ENCODE measurements at places on chromosomes 1 and 21. TPM values are rescaled to one million over a fixed set of nuclear protein-coding genes. Genes with fewer than 3 reads are reported as not detected.

DNA sequence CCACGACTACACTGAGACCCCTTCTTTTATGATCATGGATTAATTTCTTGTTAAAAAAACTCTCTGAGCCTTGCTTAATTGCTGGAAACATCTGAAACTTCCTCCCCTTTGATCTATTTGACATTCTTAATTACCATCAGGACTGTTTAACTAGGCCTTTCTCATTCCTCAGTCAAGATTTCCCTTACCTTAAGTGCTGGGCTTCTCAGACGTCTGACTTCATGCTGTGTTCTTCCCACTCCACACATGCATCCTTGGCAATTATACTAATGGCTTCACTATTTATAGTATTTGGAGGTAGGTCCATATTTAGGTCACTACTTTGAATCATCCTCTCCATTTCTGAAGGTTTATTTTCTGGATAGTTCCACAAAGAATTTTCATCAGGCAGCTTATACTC lies 341.3 kb upstream of the TMPRSS15 start:
- no peak for DNase-seq

- no peak for DNase-seq
Measured at GRCh38 chr1:208446271-208446691, 202.1 kb upstream of the PLXNA2 start.

- DNase-seq, result no peak
Measured at GRCh38 chr1:220001095-220001501, 45.2 kb downstream of the EPRS1 start.

- no peak for DNase-seq
Measured at GRCh38 chr1:56576880-56577405, 2.4 kb downstream of the PLPP3 start.

GRCh38 chr1:42806593-42806992 lies 10.3 kb upstream of the ERMAP start:
- DNase-seq, result no peak

- DNase-seq, result no peak
Measured at GRCh38 chr1:54686155-54686554, 29.5 kb upstream of the TTC4 start.

DNA sequence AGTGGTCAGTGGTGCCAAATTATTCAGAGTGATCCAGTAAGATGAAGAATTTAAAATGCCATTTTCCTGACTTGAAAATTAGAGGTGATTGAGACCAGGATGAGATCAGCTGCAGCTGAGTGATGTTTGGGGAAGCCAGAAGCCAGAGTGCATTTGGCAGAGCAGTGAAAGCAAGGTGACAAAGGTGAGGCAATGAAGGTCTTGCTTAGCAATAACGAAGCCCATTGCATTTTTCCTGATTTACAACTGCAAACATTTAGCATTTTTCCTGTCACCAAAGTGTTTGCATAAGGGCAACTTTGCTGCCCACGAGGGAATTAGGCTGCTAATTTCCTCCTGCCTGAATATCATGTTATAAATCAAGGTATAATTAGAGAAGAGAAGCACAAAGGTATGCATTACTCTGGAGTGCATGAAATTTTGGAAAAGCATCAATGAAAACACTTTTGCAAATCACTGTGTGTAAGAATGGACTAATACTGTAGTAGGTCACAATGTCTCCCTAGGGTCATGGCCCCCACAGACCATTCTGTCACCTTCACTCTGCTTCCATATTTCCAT lies 188.2 kb upstream of the LYPLAL1 start:
- no peak for DNase-seq

- no peak for DNase-seq
Measured at GRCh38 chr1:11485191-11485590, 6.2 kb downstream of the DISP3 start.

- DNase-seq, result no peak
Measured at GRCh38 chr1:99645203-99645602, 710 bp upstream of the PALMD start.

- no peak for DNase-seq
Measured at GRCh38 chr1:115217150-115218033, 120.7 kb downstream of the NGF start.

DNA sequence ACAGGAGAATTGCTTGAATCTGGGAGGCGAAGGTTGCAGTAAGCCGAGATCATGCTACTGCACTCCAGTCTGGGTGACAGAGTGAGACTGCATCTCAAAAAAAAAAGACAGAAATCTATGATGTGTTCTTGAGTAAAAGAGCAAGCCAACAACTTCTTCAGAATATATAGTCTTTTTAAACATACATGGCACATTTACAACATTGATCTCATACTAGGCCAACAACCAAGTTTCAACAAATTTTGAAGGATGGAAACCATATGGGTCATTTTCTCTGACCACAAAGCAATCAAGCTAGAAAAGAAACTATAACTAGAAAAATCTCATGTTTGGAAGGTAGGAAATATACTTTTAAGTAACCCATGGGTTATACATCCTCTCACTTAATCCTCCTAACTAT lies 38.3 kb downstream of the PAFAH2 start:
- DNase-seq, result no peak

DNA sequence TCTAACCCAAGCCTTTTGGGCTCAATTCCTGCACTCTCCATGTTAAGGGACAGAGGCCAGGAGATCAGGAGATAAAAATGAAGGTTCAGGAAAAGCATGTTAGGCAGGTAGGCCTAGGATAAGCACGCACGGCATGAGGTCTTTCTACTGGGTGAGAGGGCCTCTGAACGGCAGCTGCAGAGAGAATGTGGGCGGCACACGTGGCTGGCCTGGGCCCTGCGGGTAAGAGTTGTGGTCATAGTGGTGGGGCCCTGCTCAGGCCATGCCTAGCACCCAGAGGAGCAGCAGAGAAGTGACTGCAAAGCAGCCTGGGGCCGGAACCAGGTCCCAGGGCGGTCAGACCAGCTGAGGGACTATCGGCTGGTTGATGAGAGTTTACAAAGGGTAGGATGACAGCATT lies 7.5 kb upstream of the FOXO6 start:
- peak; percentile 32 for DNase-seq

DNA sequence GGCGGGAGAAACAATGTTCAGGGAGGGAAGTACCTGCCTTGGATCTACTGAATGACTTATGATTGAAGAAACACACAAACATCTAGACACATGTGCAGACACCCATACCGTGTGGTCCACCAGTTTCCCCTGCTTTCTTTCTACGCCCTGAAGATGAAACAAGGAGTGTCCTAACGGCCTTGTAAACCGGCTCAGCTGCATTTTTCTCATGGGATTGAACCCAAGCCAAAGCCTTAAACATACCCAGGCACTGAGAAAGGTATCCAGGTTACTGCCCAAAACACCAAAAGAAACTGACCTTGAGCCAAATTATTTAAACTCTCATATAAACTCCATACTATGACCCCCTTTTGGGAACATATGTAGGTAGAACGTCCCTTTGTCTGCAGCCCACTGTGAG lies 630.0 kb upstream of the RGS18 start:
- no peak for DNase-seq

DNA sequence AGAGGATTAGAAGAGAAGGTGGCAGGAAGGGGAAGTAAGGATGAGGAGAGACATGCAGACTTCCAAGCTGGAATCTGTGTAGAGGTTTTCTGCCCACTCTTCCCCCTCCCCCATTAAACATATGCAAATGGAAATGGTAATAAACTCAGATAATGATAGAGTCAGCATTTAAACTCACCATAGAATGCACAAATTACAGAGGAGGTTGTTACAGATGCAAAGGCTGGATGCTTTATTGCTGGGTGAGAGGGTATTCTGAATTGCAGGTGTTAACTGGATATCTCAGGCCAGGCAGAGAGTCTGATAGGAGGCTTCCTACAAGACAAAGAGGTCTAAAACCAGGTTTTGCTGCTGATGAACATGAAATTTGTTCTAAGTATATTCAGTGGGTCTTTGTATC lies 372.5 kb downstream of the SEC16B start:
- no peak for DNase-seq

- DNase-seq, result no peak
Measured at GRCh38 chr1:172069051-172069450, 227.8 kb downstream of the DNM3 start.

GRCh38 chr1:100266741-100267140 lies 725 bp downstream of the RTCA start:
- no peak for DNase-seq

DNA sequence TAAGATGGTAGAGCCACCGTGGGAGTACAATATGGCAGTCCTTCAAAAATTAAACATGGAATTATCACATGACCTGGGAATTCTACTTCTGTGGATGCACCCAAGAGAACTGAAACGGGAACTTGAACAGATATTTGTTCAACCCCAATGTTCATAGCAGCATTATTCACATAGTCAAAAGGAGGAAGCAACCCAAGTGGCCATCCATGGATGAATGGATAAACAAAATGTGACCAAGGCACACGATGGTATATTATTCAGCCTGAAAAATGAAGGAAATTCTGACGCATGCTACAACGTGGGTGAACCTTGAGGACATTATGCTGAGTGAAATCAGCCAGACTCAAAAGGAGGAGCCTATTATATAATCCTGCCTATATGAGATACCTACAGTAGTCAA lies 22.8 kb upstream of the LAPTM5 start:
- no peak for DNase-seq

DNA sequence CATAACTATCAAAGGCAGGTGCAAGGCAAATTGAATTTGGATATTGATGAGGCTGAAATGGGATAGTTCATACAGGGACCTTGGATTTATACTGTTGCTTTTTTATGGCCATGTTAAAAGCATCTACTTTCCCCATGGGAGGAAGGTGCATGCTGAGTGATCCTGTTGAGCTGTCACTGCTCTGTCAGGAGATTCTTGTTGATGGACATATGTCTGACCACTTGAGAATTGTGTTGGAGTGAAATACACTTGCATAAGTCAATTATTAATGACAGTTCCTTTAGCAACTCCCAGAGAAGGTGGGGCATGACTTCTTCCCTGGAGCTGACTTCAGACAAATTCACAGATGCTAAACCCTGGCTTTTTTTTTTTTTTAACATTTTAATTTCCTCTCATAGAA lies 58.4 kb upstream of the DYNLT5 start:
- no peak for DNase-seq

GRCh38 chr1:154783976-154784375 lies 86.1 kb downstream of the KCNN3 start:
- DNase-seq, result no peak

DNA sequence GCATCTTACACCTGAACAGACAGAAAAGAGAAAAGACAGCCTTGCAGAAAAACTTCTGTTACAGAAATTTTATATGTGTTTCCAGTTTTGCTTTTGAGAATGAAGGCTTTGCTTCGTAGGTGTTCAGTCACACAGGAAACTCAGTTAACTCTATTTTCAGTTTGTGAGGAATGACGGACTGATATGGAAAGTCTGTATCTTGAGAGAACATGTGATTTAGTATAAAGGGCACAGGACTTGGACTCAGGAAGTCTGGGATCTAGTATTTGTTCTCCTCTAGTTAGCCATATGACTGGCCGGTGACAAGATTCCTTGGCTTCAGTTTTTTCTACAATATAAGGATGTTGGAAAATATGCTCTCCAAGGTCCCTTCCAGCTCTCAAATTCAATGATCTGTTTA lies 149.1 kb downstream of the OLFM3 start:
- DNase-seq, result no peak

DNA sequence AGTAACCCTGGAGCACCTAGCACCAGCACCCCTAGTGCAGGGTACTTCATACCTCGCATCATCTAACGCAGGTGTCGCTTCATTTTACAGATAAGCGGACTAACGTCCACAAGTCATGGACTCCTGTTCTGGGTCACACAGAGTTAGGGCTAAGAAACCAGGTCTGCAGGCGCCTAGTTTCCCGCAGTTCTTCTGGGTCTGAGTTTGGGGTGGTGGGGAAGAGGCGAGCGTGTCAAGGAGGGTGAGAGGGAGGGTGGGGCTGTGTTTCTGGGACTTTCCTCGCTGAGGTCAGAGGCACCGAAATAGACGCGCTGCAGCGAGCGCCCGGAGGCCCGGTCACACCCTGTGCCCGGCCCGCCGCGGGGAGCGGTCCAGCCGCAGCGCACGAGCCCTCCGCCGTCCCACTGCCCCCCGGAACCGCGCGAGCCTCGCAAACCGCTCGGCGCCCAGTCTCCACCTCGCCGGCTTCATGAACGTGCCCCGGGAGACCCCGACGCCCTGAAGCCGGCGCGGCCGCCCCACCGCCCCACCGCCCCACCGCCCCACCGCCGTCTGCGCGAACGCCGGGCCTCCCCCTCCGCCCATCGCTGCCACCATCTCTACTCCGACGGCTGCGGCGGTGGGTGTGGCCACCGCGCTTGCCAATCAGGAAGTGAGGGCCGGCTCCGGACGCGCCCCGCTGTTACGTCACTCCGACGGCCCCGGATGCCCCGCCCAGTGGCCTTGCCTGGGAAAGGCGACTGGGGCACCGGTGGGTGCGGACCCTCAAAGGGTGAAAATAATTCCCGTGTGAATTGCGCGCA lies 12.3 kb downstream of the IFI6 start:
- no peak for DNase-seq

- DNase-seq, result no peak
Measured at GRCh38 chr1:210698661-210699060, 370.0 kb downstream of the HHAT start.

GRCh38 chr1:70685300-70686286 lies 274.5 kb downstream of the CTH start:
- DNase-seq, result no peak

- no peak for DNase-seq
Measured at GRCh38 chr1:46166521-46167462, 8.1 kb upstream of the TSPAN1 start.

The KRTAP11-1 gene
- not detected for total RNA-seq

The SPRR2A gene
- 74.6 TPM for total RNA-seq

The MEX3A gene
- total RNA-seq, result 1.2 TPM

The OR2L2 gene
- total RNA-seq, result 0.25 TPM

The OLIG2 gene
- total RNA-seq, result not detected

The SERTAD4 gene
- total RNA-seq, result 2.7 TPM

The SHE gene
- total RNA-seq, result 23.8 TPM

The RUNX3 gene
- total RNA-seq, result 4.2 TPM

The NOS1AP gene
- total RNA-seq, result 2.0 TPM

The HEYL gene
- total RNA-seq, result 8.8 TPM

The UTP11 gene
- total RNA-seq, result 18.7 TPM

The MRPS21 gene
- 34.6 TPM for total RNA-seq

The LHX4 gene
- 0.98 TPM for total RNA-seq

The ALG14 gene
- total RNA-seq, result 0.74 TPM

The CDC7 gene
- total RNA-seq, result 3.4 TPM

The VTCN1 gene
- not detected for total RNA-seq
